ENCODE measurements at places on chromosomes 11 and 22.

- DNase-seq, result no peak
Measured at GRCh38 chr22:24384131-24384530, 43.3 kb upstream of the ADORA2A start.

DNA sequence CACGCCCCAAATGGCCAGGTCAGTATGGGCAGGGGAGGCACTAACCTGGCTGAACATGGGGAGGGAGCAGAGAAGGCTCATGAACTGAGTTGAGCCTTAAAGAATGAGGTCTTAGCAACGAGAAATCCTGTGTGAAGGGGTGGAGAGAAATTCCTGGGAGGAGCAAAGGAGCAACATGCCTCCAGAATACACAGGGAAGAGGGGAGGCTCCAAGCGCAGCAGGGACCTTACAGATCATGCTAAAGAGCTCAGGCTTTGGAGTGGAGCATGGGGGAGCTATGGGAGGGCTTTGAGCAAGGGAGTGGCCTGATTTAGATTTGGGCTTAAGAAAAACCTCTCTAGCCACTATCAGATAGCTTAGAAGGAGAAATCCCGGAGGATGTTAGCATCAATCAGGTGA, 88.1 kb downstream of the MN1 start:
- no peak for DNase-seq

- no peak for DNase-seq
Measured at GRCh38 chr22:45502215-45503049, at the start of gene FBLN1. Gene FBLN1 (plus strand): TSS chr22:45502883. CDS start chr22:45502986, 103 bp downstream.

GRCh38 chr11:68406324-68407313, 53.9 kb upstream of the PPP6R3 start:
- DNase-seq, result no peak

All from activated CD4-positive, CD25-positive, alpha-beta regulatory T cell treated with anti-CD3 and anti-CD28 coated beads, Interleukin-2, amount 50 U/mL, for 16 hours (primary cell).